ENCODE measurements at places on chromosomes 4 and X.

DNA sequence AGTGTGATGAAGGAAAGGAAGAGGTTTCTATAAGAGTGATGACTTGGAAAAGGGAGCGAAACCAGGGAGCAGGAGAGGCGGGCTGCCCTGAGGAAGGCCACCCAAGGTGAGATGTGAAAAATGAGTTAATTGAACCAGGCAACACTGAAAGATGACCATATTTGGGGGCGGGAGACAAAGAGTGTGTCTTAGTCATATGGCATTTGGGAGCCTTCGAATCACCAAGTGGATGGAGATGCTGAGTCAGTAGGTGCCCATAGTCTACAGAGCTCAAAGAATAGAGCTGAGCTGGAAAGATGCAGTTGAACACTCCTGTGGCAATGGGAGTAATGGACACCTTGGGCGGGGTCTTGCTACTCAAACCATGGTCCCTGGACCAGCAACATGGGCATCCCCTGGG is 8.3 kb upstream of the TLR8 start:
- DNase-seq: no peak

- DNase-seq: no peak
Observed at GRCh38 chr4:107216379-107216778, 180.3 kb upstream of the DKK2 start.

- DNase-seq: no peak
Observed at GRCh38 chrX:97358941-97359340, 475.2 kb downstream of the RPA4 start.

GRCh38 chr4:16691450-16691849 is 207.0 kb downstream of the LDB2 start:
- no peak for DNase-seq

- DNase-seq: no peak
Observed at GRCh38 chr4:170399581-170400293, 310.0 kb upstream of the AADAT start.

GRCh38 chr4:109410776-109411175 is 22.8 kb upstream of the SEC24B start:
- DNase-seq: no peak

- DNase-seq: no peak
Observed at GRCh38 chr4:8754634-8755589, 116.7 kb downstream of the HMX1 start.

DNA sequence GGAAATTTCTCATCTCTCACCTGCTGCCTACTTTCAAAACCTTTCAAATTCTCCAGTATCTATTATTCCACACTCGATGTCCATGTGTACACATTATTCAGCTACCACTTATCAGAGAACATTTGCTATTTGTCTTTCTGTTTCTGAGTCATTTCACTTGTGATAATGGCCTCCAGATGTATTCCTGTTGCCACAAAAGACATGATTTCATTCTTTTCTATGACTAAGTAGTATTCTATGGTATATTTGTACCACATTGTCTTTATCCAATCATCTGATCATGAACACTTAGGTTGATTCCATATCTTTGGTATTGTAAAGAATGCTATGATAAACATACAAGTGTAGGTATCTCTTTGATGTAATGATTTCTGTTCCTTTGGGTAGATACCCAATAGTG is 310.1 kb upstream of the SPOCK3 start:
- DNase-seq: no peak

- DNase-seq: no peak
Observed at GRCh38 chr4:78517050-78517652, 34.4 kb upstream of the ANXA3 start.

GRCh38 chr4:87881115-87881514 is 48.3 kb downstream of the MEPE start:
- no peak for DNase-seq

DNA sequence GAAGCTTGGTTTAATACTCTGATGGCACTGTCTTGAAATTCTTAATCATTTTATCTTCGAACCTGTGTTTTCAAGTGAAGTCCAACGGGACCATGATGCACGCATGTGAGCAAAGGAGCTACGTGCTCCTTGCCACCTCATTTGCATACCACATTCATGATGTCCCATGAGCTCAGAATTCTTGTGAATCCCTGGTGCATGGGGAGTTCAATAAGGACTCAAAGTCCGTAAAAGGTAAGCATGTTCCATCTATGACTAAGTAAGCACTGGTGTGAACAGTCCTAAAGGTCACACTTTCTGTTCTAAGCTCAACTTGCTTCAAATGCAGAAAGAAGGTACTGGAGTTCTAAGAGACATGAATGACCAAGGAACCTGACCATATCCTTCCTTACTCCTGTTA is 13.1 kb upstream of the GPM6B start:
- DNase-seq: no peak

DNA sequence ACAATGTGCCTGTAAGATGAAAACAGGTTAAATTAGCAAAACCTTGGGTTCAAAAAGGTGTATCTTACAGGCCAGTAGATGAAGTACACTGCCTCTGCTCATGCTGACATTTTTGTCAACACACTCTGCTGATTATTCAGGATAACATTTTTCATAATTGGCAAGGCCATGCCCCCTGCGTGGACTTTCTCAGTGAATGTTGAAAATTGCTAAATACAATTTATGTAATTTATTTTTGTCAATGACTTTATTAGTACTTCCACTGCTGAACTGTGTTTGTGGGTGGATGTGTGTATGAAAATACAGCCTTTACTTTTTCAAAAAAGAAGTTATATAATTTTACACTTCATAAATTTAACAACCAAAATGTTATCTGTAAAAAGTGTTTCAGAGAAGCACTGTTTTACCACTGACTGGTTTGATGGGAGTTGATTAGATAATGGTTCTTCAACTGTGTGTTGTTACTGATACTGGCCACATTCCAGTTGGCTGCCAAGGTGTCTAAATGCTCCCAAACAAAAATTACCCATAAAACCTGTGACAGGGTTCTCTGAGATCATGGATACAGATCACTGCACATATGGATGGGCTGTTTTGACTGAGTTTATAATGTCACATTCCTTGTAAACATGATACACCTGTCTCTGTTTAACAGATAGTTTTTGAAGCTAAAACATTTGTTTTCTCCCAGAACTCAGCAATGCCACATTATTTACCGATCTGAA is 151.9 kb upstream of the SLC7A11 start:
- no peak for DNase-seq

GRCh38 chr4:183544109-183544508 is 39.3 kb downstream of the ING2 start:
- DNase-seq: no peak

DNA sequence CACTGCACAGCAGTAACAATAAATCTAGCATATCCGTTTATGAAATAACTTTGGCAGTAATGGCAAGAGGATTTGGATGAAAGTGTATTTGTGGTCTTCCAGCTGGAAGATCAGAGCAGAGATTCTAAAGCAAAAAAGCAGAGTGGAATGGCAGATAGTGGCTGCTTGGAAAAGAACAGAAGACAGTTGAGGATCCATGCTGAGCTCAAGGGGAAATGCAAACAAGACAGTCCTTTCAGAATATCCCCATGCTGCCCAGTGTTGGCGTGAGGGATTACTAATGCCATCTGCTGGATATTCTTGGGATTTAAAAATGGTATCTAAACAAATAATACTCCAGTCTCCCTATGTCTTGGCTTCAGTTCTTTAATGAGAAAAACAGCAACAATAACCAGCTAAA is 629.1 kb upstream of the ATOH1 start:
- DNase-seq: no peak

- no peak for DNase-seq
Observed at GRCh38 chr4:177405508-177405907, 36.7 kb downstream of the AGA start.
